ENCODE measurements at places on chromosomes 7 and 10.

- no peak for DNase-seq
Measured at GRCh38 chr7:26153823-26154783, 2.1 kb downstream of the NFE2L3 start.

DNA sequence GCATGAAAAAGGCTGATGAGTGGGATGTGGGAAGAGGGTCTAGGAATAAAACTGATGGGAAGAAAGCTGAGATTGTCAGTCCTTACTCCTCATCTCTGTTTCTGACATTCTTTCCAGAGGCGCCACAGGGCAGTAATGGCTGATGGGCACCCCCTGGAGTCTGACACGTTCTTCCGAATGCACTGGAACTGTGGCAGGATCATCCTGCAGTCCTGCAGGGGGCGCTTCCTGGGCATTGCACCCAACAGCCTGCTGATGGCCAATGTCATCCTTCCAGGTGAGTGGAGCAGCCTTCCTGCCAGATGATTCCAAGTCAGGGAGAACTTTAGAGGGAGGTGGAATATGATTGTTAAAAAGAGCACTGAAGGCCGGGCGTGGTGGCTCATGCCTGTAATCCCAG lies 4.8 kb downstream of the FSCN3 start:
- no peak for DNase-seq

DNA sequence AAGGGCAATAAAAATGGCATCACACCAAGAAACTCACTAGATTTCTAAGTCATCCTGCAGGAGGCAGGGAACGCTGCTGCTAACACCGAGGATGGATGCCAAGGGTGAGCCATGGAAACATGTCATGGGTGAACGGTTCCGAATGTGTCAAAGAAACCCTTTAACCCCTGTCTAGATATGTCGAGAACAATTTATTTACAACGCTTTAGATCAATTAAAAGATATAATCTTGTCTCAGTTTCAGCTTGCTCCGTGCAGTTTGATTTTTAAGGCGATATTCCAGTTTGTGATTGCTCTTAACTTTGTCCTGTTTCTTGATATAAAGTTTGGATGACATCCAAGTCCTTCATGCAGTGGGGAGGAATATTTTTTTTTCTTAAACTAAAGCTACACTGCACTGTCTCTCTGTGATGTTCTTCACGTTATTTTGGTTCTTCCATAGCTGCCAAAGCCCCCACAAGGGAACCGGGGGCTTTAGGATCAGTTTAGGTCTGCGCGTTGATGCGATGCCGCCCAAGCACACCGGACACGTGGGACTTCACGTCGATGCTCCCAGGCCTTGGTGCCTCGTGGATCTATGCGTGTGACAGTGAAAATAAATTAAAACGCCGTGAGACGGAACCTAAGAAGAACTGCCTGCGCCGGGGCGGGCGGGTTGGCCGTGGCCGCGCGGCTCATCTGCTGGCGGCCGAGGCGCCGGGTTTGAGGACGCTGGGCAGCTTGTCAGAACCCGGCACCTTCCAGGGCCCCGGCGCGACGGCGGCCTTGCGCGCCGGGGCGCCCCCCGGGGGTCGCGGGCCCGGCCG lies 220.3 kb downstream of the PHTF2 start:
- DNase-seq: no peak

- no peak for DNase-seq
Measured at GRCh38 chr10:55146032-55146431, 345.0 kb upstream of the PCDH15 start.

DNA sequence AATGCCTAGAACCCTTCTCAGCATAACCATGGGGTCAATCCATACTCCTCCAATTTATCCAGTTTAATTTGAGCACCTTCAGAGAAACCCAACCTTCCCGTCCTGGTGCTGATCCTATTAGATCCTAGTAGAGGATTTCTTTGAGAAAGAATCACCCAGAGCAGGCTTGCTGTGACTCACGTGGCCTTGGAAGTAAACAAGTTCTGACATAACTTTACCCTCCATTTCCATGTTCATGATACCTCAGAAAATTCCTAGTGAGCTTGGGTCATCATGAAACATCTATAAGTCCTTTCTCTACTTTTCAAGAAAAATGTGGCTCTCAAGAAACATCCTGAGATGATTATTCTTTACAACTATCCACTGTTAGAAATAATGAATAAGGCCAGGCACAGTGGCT lies 71.7 kb downstream of the PRLHR start:
- no peak for DNase-seq

- no peak for DNase-seq
Measured at GRCh38 chr10:86486856-86487255, 34.7 kb downstream of the WAPL start.

DNA sequence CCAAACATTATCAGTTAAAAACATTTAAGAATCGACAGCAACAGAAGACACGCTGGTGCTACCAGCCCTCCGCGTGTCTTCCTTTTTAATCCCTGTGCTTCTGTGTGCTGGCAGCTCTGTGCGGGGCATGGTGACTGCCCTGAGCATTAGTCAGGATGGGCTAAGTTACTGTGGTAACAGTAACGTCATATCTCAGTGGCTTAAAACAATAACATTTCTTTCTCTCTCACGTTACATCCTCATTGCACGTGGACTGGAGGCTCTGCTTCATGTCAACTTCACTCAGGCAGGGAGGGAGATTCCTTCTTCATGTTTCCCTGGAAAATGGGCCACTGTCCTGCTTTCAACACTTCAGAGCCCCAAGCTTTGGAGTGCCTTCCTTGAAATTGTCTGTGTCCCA lies 378.5 kb downstream of the CCSER2 start:
- DNase-seq: no peak

- DNase-seq: no peak
Measured at GRCh38 chr7:94412762-94413322, 18.1 kb downstream of the COL1A2 start.

GRCh38 chr7:22173685-22174573 lies 183.0 kb downstream of the RAPGEF5 start:
- DNase-seq: no peak

GRCh38 chr7:140684066-140684950 lies 11.6 kb downstream of the ADCK2 start:
- no peak for DNase-seq

GRCh38 chr7:44762300-44762699 lies 13.7 kb downstream of the ZMIZ2 start:
- DNase-seq: no peak

- no peak for DNase-seq
Measured at GRCh38 chr7:23334482-23335056, 35.4 kb downstream of the MALSU1 start.

DNA sequence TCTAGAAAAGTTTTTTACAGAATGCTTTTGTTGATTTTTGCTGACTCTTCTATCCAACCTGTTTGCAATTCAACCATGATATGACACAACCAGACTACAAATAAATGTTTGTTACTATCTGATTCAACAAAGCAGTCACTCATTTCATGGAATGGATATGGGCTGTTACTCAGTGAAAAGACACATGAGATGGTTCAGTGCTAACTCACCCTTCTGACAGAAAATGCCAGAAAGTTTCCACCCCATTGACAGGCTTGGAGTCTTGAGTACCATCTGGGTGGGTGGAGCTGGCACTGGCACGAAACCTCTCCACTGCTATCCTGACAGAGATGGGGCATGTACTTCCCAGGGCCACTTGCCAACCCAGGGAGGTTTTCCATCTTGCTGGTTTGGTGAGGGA lies 39.5 kb downstream of the RBM28 start:
- no peak for DNase-seq

GRCh38 chr10:118035354-118036005 lies 11.3 kb downstream of the RAB11FIP2 start:
- peak; percentile 26 for DNase-seq

DNA sequence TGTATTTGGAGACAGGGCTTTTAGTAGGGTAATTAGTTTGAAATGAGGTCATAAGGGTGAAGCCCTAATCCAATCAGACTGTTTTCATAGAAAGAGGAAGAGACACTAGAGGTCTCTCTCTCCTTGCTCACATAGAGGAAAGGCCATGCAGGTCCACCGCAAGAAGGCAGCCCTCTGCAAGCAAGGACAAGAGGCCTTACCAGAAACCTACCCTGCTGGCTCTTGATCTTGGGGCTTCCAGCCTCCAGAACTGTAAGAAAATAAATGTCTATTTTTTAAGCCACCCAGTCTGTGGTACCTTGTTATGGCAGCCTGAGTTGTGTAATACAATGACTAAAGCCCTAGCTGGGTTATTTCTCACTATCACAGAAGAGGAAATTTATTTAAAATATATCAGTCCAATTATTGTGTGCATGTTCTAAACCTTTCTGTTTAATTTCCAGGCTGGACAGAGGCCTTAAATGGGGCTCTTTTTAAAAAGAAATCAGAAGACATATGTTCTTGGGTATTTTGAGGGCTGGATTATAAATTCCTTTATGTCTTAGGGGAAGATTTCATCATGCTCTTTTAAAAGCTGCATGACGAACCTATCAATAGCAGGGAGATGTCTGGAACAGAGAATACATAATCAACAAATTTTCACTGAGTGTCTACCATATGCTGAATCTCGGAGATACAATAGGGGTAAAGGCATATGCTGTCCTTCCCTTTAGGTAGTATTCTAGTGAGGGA lies 12.9 kb upstream of the TMEM26 start:
- DNase-seq: no peak

DNA sequence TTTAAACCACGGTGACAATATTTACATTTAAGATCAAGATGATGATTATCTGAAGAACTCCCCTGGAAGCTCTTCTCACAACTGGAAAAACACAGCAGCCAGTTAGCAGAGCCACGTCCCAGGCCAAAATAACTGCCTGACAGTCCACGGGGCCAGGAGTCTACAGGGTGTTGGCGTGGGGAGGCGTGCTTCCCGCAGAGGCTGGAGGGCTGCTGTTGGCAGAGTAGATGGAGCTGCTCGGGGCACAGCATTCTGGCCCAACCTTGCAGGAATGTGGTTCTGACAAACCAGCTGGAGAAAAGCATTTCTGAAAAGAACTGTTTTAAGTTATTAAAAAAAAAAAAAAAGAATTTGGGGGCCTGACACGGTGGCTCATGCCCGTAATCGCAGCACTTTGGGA lies 177.9 kb downstream of the EBF3 start:
- DNase-seq: no peak

GRCh38 chr10:69010151-69010640 lies 21.6 kb downstream of the KIFBP start:
- DNase-seq: no peak

GRCh38 chr10:110268971-110269370 lies 35.7 kb downstream of the SMNDC1 start:
- no peak for DNase-seq

DNA sequence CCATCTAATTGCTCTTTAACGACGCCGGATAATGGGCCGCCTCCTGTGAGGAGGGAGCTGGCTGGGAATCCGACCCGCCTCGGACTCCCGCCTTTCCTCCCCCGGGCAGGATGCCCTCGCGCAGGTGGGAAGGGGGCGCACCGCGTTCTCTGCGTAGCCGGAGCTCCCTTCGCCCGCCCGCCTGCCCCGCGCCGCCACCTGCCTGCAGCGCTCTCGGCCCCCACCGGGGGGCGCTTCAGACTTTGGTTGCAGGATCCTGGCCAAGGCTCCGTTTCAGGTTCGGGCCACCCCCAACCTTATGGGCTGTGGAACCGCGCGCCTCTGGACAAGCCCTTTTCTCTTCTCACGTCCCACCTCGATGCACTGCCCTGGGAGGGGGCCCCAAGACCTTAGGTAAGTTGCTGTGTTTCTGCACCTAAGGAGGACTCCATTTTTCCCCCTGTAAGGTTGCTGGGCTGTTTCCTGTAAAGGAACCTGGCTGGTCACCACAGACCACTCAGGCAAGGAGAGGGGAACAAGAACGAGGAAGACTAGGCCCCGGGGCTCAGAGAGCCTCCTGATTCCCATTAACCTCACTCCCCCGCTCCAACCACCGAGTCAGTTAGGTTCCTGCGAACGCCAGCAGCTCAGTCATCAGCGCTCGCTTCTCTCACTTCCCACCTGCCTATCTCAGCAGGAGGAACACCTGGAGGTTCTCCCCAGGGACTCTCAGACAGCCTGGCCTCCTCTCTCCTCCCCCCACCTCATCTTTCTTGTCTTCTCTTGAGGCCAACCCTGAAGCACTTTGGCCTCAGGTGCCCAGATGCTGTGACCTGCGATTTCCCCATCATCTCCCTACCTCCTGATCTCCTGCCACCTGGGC lies 11.3 kb upstream of the KAZALD1 start:
- DNase-seq: peak; percentile 55

GRCh38 chr7:1642291-1642731 lies 27.8 kb upstream of the ELFN1 start:
- DNase-seq: no peak

GRCh38 chr10:47340608-47341170 lies 7.5 kb upstream of the RBP3 start:
- peak; percentile 31 for DNase-seq

GRCh38 chr10:14384116-14384730 lies 53.5 kb upstream of the FRMD4A start:
- no peak for DNase-seq

DNA sequence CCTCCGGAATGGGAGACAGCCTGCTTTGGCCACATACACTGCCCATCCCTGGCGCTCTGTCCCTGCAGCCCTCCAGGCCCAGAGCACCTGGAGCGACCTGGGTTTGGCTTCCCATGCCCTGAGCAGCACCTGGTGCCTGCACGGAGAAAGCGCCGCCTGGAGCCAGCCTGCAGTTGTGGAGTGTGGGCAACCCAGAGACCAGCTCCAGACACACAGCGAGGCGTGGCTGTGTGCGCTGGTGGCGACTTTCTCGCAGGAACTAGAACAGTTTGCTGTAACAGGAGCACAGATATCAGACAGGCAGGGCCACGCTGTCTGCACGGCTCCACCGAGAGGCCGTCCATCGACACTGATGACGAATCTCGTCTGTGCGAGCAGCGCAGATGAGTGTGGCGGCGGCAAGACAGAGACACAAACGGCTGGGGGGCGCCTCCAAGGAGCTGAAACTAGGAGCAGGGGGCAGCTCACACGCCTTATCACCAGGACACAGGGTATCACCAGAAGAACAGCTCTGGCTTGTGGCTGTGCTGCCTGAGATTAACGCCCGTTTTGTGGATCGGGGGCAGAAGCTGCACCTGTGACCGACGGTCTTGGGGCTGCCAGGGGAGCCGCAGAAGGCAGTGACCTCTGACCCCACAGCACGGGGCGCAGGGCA lies 275.3 kb downstream of the DNAJB6 start:
- peak; percentile 13 for DNase-seq

GRCh38 chr10:116272440-116273283 lies at the start of gene GFRA1:
Gene GFRA1 (minus strand): TSS chr10:116273206. CDS start chr10:116272029, 1,177 bp downstream.
- DNase-seq: no peak

DNA sequence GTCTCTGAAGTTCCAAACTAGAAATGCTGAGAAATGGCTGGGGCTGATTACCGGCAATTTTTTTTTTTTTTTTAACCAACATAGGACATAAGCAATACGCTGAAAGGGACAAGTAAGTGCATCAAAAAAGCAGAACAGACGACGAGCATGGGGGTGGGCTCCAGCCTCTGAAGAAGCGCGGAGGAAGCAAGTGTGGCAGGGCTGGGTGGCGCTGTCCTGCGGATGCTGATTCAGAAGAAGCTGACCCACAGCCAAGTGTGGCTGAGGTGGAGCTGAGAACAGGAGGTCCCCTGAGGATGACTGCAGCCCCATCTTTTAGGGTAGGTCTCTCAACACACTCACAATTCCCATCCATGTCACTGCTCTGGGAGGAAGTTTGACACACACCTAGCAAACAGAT lies 65.6 kb downstream of the CTBP2 start:
- DNase-seq: no peak

- no peak for DNase-seq
Measured at GRCh38 chr10:18219146-18219545, 78.9 kb downstream of the CACNB2 start.
